Neuronal stem cell (in vitro differentiated cells): ENCODE measurements at places on chromosomes 7 and 10.

GRCh38 chr7:19113002-19113350 lies 4.5 kb downstream of the TWIST1 start:
- no peak for DNase-seq

DNA sequence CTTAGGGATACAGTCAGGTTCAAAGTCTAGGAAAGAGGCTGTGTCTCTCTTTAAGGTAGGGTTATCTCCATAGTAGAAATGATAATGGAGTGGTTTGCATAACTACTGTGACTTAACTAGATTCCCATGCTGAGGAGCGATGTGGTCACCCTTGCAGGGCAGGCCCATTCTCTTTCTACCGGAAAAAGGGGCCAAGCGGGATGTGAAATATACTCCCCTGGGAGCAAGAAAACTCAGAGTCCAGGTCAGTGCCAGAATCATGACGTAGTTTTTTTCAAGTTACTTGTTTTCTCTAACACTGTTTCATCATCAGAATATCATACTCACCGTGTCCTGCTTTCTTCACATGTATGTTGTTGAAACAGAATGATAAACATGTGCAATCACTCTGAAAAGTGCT lies 649.0 kb upstream of the ANKRD30A start:
- no peak for DNase-seq

DNA sequence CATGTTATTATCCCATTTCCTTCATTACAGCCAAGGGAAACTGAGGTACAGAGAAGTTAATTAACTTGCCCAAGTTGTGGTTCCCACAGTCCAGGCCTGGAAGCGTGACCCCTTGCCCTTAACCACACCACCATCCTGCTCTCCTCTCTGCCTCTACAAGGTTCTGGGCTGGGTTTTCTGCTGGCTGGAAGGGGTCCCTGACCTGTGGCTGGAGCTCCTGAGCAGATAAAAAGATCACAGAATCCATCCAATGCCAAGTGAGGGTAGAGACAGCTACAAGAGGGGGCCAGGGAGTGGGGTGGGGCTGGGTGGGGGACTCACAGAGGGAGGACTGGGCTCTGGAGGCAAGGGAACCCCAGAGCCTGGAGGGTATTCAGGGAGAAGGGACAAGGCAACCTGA lies 9.7 kb downstream of the ASB10 start:
- no peak for DNase-seq

- DNase-seq: no peak
Observed at GRCh38 chr7:108263425-108263824, 133.3 kb upstream of the LAMB4 start.

- no peak for DNase-seq
Observed at GRCh38 chr10:51588984-51589383, 110.4 kb downstream of the CSTF2T start.
